ENCODE measurements at places on chromosomes 13 and 19.
A peak's percentile ranks its signal among the peaks of the same experiment; 100 is the strongest.

GRCh38 chr19:17737690-17738153 lies 13.6 kb upstream of the FCHO1 start:
- no peak for DNase-seq

GRCh38 chr13:28239374-28239773 lies 101.0 kb downstream of the PAN3 start:
- DNase-seq, result no peak

DNA sequence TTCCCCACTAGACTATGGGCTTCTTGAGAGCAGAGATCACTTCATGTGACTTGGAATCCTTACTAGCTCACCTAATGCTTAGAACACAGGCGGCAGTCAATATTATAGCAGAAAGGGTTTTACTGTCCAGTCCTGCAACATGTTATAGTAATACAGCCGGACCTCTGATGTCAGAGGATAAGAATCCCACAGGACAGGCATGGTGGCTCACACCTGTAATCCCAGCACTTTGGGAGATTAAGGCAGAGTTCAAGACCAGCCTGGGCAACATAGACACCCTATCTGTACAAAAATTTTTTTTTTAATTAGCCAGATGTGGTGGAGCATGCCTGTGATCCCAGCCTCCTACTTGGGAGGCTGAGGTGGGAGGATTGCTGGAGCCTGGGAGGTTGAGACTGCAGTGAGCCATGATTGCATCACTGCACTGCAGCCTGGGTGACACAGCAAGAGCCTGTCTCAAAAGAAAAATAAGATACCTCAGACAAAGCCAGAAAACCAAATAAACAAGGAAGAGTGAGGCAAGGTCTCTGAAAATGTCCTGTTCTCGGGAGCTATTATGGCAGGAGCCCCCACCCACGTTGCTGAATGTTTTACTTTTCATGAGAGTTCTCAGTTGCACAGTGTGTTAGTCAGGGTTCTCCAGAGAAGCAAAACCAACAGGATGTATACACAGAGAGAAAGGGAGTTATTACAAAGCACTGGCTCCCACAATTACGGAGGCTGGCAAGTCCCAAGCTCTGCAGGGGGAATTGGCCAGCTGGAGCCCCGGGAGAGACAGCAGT lies 100.8 kb downstream of the UBL3 start:
- no peak for DNase-seq

DNA sequence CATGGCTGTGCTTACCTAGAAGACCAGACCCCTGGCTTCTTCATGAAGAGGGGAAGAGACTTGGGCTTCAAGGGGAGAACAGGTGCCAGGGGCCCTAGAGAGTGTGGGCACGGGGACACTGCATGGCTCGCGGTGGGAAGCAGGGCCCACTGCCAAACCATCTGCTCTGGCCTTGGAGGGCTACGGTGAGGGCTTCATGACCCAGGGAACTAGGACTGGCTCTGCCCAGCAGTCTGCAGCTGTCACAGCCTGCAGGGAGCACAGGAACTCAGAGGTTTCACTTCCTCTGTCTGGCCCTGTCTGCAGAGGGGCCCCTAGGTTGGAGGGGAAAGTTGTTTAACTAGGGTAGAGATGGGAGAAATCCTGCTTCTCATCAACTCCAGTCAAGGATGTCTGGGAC lies 4.3 kb downstream of the ERCC1 start:
- DNase-seq, result no peak

DNA sequence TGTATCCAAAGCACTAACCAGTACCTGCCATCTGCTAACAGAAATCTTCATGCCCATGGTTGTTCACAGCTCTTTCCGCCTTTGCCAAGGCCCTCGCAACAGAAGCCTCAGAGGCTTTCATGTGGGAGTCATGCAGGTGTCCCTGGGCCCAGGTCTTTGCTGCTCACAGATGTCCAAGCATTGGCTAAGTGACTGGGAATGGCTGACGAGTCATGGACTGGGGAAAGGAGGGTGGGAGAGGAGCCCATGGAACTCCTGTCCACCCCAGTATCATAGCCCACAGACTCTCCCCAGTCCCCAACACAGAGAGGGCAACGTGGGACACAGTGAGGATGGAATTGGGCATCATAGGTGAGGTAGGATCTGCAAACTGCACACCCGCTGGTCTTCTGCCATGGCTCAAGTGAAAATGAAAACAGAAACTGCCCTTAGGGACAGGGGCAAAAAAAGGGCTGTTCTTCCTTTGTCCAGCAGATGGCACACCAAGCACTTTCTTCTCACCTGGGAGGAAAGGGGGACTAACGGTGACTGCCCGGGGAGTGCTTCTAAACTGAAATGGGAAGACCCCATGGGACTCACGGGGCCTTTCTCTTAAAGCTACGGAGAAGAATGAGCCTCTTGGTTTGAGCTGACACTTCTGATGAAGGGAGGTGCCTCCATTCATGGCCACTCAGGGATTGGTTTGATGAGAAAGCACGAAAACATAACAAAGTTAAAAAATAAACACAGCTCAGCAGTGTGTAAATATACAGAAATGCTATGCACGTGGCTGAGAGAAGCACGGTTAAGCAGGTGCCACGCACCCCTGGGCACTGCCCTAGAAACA lies 11.1 kb upstream of the DHRS12 start:
- DNase-seq, result peak; percentile 60

Measured in activated T-cell treated with anti-CD3 and anti-CD28 coated beads for 1 hour (primary cell).